NCI-H1105 (cell line): ENCODE measurements at places on chromosomes 12 and 14.

DNA sequence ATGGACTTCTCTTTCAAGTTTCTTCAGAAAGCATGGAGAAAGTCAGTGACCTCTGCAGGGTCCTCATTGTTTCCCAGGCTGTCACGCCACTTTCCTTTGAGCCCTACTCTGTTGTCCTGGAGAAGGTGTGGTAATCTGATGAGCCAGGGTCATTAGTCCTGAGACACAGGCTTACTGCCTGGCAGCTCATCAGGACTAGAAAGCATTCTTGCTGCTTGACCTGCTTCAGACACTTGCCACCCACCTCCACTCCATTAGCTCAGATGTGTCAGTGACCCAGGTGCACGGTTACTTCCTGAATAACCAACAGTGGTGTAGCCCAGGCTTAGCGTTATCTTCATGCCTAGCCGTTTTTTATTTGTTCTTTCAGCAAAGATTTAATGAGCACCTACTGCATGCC lies 93.9 kb downstream of the FGD4 start:
- no peak for DNase-seq

- DNase-seq, result no peak
Measured at GRCh38 chr14:71648725-71649124, 283.5 kb upstream of the RGS6 start.

GRCh38 chr14:73661872-73662271 lies 17.1 kb downstream of the DNAL1 start:
- DNase-seq, result no peak

DNA sequence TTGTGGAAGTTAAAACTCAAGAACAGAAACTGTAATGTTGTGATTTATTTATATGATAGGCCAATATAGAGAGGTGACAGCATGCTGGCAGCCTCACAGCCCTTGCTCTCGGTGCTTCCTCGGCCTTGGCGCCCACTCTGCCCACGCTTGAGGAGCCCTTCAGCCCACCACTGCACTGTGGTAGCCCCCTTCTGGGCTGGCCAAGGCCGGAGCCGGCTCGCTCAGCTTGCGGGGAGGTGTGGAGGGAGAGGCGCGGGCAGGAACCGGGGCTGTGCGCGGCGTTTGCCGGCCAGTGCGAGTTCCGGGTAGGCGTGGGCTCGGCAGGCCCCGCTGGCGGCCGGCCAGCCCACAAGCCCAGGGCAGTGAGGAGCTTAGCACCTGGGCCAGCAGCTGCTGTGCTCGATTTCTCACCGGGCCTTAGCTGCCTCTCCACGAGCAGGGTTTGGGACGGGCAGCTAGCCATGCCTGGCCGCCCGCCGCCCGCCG lies 65.8 kb upstream of the SLC8A3 start:
- DNase-seq, result peak; percentile 62

DNA sequence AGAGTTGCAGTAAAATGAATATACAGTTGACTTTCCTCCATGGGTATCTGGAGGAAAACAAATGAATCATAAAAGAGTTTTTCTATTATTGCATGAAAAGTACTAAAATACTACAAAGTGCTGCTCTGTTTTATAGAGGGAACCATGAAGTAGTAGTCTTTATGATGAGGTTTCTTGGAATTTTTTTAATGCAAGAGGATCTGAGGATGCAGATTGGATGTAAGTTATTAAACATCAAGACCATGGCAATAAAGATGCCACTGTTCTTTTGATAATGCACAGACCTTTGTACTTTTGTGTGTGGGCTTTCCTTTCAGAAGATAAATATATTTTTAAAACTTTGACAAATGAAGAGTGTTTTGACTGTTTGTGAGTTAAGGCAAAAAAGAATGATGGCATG lies 87.5 kb downstream of the DACT1 start:
- no peak for DNase-seq

GRCh38 chr14:94003397-94003796 lies 6.3 kb downstream of the CCDC197 start:
- no peak for DNase-seq

DNA sequence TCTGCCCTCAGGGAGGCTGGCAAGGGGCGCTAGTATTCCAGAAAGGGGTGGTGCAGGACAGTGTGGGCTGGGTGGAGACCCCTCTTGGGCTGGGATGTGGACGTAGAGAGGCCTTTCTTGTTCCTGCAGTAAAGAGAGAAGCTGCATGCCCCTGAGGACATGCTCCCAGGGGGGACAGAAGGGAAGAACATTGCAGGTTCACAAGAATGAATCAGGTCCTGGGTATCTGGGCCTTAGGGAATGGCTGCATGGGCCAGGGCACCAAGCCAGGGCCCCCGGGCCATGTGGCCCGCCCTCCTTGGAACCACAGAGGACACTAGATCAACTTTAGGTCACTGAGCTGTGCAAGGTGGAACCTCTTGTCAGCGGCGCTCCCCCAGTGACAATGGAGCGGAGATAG lies 51.8 kb downstream of the ZNF664 start:
- DNase-seq, result no peak

GRCh38 chr12:93763746-93764147 lies 86.6 kb downstream of the CRADD start:
- DNase-seq, result no peak

GRCh38 chr12:91951571-91951970 lies 194.1 kb downstream of the BTG1 start:
- DNase-seq, result no peak

- no peak for DNase-seq
Measured at GRCh38 chr12:20643822-20644221, 51.3 kb upstream of the SLCO1C1 start.

DNA sequence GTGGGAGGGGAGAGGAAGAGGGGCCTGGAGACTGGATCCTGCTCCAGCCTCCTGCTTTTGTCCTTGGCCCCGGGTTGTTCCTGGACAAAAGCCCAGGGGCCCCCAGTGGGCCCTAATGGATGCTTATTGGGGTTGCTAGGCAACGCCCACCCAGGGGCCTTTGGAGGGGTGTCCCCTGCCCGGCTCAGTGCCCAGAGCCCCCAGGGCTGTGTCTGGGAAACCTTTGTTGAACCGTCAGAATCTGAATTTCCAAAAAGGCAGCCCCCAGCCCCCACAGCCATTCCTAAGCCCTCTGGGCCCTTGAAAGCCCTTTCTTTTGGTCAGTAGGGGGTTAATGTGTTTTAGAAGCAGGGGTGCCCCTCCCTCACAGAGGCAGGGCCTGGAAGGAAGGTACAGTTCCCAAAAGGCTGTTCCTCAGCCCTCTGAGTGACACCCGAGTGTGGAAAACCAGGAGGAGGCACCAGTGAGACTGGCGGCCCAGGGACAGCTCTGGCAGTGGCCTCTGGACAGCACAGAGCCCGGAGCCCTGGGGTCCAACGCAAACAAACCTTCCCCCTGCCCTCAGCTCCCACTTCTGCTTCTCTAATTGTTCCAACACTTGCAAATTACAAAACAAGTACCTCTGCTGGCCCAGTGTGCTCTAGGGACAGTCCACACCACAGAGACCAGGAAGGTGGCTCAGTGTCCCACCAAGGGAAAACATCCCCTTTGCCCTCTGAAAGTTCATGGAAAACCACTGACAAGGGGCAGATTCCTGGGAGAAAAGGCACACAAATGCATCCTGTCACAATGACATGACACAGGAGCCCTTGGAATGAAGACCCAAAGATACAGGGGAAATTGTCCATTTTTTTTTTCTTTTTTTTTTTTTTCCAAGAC lies 19.4 kb downstream of the HHIPL1 start:
- no peak for DNase-seq

- DNase-seq, result no peak
Measured at GRCh38 chr14:71452987-71453386, 479.2 kb upstream of the RGS6 start.

DNA sequence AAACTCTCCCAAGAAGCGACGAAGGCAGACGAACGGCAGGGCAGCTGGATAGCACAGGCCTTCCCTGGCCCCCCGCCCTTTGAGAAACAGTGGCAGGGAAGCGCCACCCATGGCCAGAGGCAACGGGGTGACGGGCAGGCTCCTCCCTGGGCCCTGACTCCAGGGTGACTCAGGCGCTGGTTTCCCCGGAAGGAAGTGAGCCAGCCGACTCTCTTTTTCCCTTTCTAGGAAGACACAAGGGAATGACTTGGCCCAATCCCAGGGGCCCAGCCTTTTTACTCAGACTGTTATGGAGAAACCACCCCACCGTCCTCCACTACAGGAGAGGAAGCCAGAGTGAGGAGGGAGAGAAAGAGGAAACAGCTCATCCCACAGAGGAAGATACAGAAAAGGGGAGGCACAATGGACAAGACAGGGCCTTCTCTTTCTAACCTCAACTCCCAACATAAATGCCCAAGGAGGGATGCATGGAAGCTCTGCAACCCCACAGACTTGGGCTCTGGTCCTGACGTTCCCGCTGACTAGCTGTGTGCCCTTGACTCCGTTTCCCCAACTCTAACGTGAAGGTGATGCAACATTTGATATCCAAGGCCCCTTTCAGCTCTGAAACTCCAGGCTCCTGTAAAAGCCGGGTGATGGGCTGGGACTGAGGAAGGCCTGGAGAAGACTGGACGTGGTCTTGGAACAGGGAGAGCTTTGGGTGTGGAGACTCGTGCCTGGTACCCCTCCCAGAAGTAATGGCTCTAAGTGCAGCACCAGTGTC lies 27.9 kb downstream of the ACTN1 start:
- DNase-seq, result no peak

GRCh38 chr12:89343127-89343526 lies 9.2 kb downstream of the DUSP6 start:
- no peak for DNase-seq
